Astrocyte (in vitro differentiated cells and primary cell): ENCODE measurements at places on chromosomes 2 and 18. TPM values are rescaled to one million over a fixed set of nuclear protein-coding genes. Genes with fewer than 3 reads are reported as not detected.
A peak's percentile ranks its signal among the peaks of the same experiment; 100 is the strongest.

GRCh38 chr18:23703987-23704384 lies 14.7 kb downstream of the LAMA3 start:
- peaks cover 34% of the 10 kb centered on the region for H3K27me3 ChIP-seq
- peak; percentile 15 for DNase-seq
- H3K4me3 ChIP-seq: no peak overlapping the region
- H3K36me3 ChIP-seq: no peaks in the 10 kb centered on the region

- H3K36me3 ChIP-seq: no peaks in the 10 kb centered on the region
- no peak for DNase-seq
- no peaks in the 10 kb centered on the region for H3K4me1 ChIP-seq
- no peak overlapping the region for H3K27ac ChIP-seq
- H3K27me3 ChIP-seq: no peaks in the 10 kb centered on the region
Measured at GRCh38 chr2:171247741-171248662, 87.3 kb upstream of the TLK1 start.

DNA sequence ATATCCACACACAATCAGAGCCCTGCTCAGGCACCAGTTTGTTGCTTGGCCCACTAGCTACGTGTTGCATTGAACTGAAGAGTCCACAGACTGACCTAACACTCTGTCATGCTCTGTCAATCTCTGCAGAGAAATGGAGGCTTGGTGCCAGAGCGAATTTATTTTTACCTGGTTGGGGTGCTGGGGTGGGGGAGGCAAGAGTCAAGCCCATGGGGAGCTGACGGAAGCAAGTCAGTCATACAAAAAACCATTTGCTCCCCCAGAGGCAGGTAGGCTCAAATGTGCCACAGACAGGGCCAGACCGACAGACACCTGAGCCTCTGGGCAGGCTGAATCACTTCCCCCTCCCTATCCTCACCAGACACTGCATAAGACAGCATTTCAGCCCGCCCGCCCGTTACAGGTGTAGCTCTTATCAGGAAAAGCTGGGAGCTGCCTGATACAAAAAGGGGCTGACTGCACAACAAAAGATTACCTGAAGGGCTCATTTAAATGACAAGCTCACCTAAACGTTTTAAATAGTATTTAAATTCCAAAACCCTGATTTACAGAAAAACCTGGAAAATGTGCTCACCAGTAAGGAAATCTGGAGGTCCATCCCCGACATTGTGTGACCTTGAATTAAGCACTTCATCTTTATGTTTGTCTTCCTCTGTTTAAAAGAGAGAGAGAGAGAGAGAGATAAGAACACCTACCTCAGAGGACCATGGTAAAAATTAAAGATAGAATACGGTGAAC lies 2.1 kb upstream of the PCBP1 start:
- DNase-seq: no peak
- H3K27ac ChIP-seq: no peak overlapping the region
- no peaks in the 10 kb centered on the region for H3K27me3 ChIP-seq

GRCh38 chr18:42706618-42707017 lies 408.9 kb downstream of the RIT2 start:
- H3K4me1 ChIP-seq: no peaks in the 10 kb centered on the region
- no peak for DNase-seq
- H3K4me3 ChIP-seq: no peak overlapping the region
- no peak overlapping the region for H3K27ac ChIP-seq

GALNT3 gene
- total RNA-seq: 16.4 and 19.9 TPM in 2 replicates

CROCC2 gene
- total RNA-seq: not detected in 2 replicates

- no peak for DNase-seq
- H3K36me3 ChIP-seq: no peaks in the 10 kb centered on the region
- no peak overlapping the region for H3K4me3 ChIP-seq
- H3K27me3 ChIP-seq: no peaks in the 10 kb centered on the region
Measured at GRCh38 chr2:105087273-105087672, 49.4 kb downstream of the MRPS9 start.

SEH1L gene
- total RNA-seq: 41.2 and 43.9 TPM in 2 replicates

GBX2 gene
- 1.2 and 1.8 TPM in 2 replicates for total RNA-seq

SGO2 gene
- 4.2 and 4.9 TPM in 2 replicates for total RNA-seq

DNA sequence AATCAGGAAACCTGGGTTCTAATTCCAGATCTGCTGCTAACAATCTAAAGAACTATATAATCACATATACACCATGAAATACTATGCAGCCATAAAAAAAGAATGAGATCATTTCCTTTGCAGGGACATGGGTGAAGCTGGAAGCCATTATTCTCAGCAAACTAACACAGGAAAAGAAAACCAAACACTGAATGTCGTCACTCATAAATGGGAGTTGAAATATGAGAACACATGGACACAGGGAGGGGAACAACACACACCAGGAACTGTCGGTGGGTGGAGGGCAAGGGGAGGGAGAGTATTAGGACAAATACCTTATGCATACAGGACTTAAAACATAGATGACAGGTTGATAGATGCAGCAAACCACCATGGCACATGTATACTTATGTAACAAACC lies 33.2 kb downstream of the CDH2 start:
- H3K4me3 ChIP-seq: no peak overlapping the region
- peaks cover 22% of the 10 kb centered on the region for H3K36me3 ChIP-seq
- H3K27me3 ChIP-seq: no peaks in the 10 kb centered on the region
- DNase-seq: no peak
- no peak overlapping the region for H3K27ac ChIP-seq
- H3K4me1 ChIP-seq: peaks cover 9% of the 10 kb centered on the region

DNA sequence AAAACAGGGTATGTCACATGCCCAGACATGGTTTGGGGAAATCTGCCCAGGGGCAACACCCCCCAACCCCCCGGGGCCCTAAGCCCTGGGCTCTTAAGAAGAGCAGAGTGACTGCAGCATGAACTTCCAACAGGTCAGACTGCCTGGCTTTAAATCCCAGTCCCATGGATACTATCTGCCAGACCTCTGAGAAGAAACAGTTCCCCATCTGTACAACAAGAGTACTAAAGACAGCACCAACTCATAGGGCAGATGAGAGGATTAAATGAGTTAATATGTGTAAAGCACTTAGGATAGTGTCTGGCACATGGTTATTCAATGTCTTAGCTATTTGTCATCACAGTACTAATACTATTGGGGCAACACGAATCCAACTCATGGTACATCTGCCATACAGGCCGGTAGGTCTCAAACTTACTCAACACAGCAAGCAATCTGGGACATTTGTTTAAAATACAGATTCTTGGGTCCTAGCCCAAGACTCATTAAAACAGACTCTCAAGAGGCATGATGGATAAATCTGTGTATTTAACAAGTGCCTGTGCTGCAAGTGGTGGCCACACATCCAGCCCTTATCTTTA lies 23.4 kb downstream of the CDH2 start:
- H3K27ac ChIP-seq: no peak overlapping the region
- no peak for DNase-seq
- no peak overlapping the region for H3K4me3 ChIP-seq
- H3K36me3 ChIP-seq: peaks cover 4% of the 10 kb centered on the region
- no peaks in the 10 kb centered on the region for H3K27me3 ChIP-seq

DNA sequence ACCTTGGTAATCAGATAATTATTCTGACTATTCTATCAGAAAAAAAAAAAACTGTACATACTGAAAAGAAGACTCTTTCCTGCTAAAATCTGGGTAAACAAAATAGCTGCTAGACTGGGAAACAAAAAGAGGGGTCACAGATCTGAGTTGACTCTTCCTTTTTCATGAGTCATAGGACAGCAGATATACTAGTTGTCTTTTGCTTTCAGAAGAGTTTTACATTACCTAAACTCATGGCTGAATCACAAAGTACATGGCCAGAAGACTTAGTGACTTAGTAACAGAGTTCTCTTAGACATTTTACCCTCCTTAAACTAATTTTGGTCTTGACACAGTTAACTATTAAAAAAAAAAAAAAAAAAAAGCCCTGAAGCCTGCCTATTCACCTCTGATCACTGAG lies 834.0 kb upstream of the FSHR start:
- H3K27me3 ChIP-seq: no peaks in the 10 kb centered on the region
- no peak for DNase-seq
- H3K36me3 ChIP-seq: no peaks in the 10 kb centered on the region
- no peak overlapping the region for H3K27ac ChIP-seq
- no peak overlapping the region for H3K4me3 ChIP-seq

VWA3B gene
- total RNA-seq: not detected in 2 replicates

- H3K4me1 ChIP-seq: peaks cover 10% of the 10 kb centered on the region
- no peaks in the 10 kb centered on the region for H3K27me3 ChIP-seq
- H3K4me3 ChIP-seq: no peak overlapping the region
- H3K27ac ChIP-seq: no peak overlapping the region
Measured at GRCh38 chr2:33247365-33247764, 229.1 kb upstream of the RASGRP3 start.

SERPINB10 gene
- not detected in 2 replicates for total RNA-seq

GRCh38 chr2:38398739-38399138 lies 21.7 kb upstream of the ATL2 start:
- H3K27ac ChIP-seq: no peak overlapping the region
- peaks cover 6% of the 10 kb centered on the region for H3K4me1 ChIP-seq
- no peaks in the 10 kb centered on the region for H3K27me3 ChIP-seq
- DNase-seq: no peak
- H3K4me3 ChIP-seq: no peak overlapping the region

ANKRD39 gene
- total RNA-seq: 11.9 and 13.7 TPM in 2 replicates

DNA sequence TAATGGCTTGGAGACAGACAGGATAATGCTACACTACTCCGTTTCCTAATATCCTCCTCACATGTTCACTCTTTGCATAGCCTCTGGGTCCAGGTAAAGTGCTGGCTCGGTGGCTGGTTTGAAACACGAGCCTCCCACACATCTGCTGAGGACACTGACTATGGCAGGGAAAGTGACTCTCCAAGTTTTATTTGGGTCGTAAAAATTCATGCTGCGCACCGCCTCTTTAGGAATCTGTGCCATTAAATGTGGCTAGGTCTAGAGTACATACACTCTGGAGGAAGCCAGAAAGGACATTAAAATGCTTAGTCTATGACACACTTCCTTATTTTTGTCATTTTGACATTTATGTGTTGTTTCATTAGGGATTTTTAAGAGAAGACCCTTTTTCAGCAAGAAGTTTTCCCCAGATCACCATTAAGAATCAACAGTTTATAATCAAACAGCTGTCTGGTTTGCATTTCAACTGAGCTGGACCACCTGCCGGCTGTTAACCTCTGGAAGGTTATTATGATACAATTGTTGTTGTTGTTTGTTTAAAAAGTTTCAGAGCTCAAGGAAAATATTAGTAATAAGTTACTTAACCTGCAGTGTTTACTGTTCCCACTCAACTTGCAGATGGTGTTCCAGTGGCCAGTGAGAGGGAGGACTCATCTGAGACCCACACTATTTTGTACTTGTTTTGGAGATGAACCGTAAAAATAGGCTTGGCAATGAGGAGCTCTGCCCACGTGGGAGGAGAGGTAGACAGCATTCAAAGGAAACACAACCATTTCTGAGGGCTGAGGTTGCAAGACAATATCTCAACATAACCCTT lies 443.3 kb upstream of the MEIS1 start:
- no peak overlapping the region for H3K27ac ChIP-seq
- H3K36me3 ChIP-seq: no peaks in the 10 kb centered on the region
- H3K4me3 ChIP-seq: no peak overlapping the region
- no peaks in the 10 kb centered on the region for H3K27me3 ChIP-seq
- H3K4me1 ChIP-seq: no peaks in the 10 kb centered on the region

ALLC gene
- not detected in 2 replicates for total RNA-seq

GRCh38 chr2:40666398-40666797 lies 214.5 kb upstream of the SLC8A1 start:
- no peaks in the 10 kb centered on the region for H3K36me3 ChIP-seq
- no peak overlapping the region for H3K27ac ChIP-seq
- H3K27me3 ChIP-seq: no peaks in the 10 kb centered on the region
- H3K4me3 ChIP-seq: no peak overlapping the region

DNA sequence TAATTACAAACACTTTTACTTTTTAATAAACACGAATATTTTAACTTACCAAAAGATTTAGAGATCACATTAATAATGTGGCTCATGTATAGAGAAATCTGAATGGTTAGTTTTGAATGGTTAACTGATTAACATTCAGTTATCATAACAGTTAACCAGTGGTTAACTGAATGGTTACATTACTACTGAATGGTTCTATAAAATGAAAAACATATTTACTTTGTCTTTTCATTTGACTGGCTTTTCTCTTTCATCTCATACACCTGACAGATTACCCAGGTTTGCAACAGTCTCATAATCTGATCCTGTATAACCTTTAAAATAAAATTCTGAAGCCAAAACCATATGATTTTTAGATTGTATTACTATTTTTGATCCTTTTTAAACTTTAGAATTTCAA lies 91.9 kb downstream of the EPB41L5 start:
- no peak for DNase-seq
- no peaks in the 10 kb centered on the region for H3K36me3 ChIP-seq
- peak overlapping the region; percentile 64 for H3K27ac ChIP-seq
- no peak overlapping the region for H3K4me3 ChIP-seq
- peaks cover 33% of the 10 kb centered on the region for H3K4me1 ChIP-seq

DNA sequence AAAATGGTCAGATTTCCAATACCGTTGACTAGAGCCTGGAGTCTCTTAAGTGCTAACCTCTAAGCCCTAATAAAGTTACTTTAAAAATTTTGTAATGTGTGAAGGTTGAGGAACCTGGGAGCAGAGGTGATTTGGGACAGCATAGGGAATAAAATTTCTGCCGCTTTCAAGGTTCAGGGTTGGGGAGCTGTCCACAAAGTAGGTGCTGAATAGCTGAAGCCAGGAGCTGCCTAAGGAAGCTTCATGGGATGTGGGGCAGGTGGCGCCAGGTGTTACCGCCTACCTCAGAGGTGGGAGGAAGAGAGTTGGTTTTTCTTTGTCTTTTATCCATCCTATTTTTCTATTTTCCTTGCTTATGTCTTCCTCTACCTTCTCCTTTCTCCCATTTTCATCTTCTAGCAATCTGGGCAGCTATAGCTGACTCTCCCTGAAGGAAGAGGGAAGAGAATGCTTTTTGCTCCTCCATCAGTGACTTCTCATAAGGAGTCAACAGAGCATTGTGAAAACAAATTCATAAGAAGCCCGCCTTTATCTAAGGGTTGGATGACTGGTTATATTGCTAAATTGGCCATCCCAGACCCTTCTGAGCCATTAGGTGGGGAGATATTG lies 178.7 kb downstream of the CLIP4 start:
- no peaks in the 10 kb centered on the region for H3K36me3 ChIP-seq
- no peaks in the 10 kb centered on the region for H3K4me1 ChIP-seq
- peaks cover 15% of the 10 kb centered on the region for H3K27me3 ChIP-seq
- DNase-seq: no peak

CCDC68 gene
- 2.2 and 2.4 TPM in 2 replicates for total RNA-seq

YES1 gene
- total RNA-seq: 63.0 and 68.2 TPM in 2 replicates
